ENCODE measurements at places on chromosomes 7 and 10.

GRCh38 chr7:132526111-132526740 lies 50.0 kb downstream of the PLXNA4 start:
- no peak for ATAC-seq

DNA sequence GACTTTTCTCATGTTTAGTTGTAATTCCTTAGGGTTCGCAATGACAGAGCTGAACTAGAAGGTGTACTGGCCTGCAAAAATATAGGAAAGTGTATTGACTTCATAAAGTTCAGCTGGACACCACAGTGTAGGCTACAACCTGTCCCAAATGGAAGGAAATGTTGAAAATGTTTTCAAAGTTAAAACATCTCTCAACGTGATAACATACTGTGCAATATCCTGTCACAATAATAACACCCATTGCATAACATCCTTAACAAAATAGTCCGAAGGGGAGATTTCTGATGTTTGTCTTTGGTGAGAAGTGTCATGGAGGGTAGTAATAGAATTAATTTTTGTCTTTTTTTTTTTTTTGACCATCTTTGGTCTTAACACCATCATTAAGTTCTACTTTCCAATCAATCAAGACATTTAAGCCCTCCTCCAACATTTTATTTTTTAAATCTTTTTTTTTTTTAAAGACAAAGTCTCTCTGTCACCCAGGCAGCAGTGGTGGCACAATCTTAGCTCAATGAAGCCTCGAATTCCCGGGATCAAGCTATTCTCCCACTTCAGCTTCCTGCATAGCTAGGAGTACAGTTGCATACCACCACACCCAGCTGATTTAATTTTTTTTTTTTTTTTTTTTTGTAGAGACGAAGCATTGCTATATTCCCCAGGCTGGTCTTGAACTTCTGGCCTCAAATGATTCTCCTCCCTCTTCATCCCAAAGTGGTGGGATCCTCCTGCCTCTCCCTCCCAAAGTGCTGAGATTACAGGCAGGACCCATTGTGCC lies 45.7 kb downstream of the DYNC1I1 start:
- no peak for ATAC-seq

- ATAC-seq: no peak
Measured at GRCh38 chr10:15740261-15740660, 20.5 kb upstream of the ITGA8 start.

- ATAC-seq: no peak
Measured at GRCh38 chr7:105289704-105290103, 99.0 kb downstream of the SRPK2 start.

Measured in stimulated activated memory B cell treated with anti-CD40 and anti-IgM and Interleukin-4, amounts not matched to agents 10 μg/mL and 1 μg/mL and 100 μg/mL, for 72 hours (primary cell).